ENCODE measurements at places on chromosomes 5 and 9. TPM values are rescaled to one million over a fixed set of nuclear protein-coding genes. Genes with fewer than 3 reads are reported as not detected.

The CERT1 gene
- 18.2 TPM for total RNA-seq

GRCh38 chr5:4022056-4022670, 426.5 kb downstream of the IRX1 start:
- DNase-seq: no peak

- no peak for DNase-seq
These were observed 64.5 kb downstream of the PAM start for GRCh38 chr5:102819634-102820033.

The PCDHB4 gene
- 7.1 TPM for total RNA-seq

The LOX gene
- total RNA-seq: 8.1 TPM

- no peak for DNase-seq
These were observed 418.2 kb downstream of the CDK5RAP2 start for GRCh38 chr9:120161776-120162175.

The CENPH gene
- total RNA-seq: 8.3 TPM

The NEUROG1 gene
- not detected for total RNA-seq

GRCh38 chr5:119174578-119175163, 103.8 kb downstream of the DMXL1 start:
- no peak for DNase-seq

DNA sequence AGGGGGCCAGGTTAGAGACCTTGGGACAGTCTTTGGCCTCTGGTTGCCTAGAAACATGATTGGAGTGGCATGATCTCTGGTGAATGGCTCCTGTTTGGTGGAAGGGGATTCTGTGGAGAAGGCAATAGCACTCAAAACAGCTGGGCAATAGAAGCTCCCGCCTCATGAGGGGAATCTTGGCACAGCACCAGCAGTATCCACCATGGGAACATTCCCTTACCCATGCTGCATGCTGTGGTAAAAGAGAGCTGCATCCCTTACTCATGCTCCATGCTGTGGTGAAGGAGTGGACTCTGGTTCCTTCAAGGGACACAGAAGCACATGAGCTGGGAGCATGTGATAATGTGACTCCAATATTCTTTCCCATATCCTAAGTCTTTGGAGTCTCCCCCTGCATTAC, 160.6 kb downstream of the PJA2 start:
- DNase-seq: peak; percentile 76

GRCh38 chr5:149324641-149325040, 20.7 kb upstream of the GRPEL2 start:
- DNase-seq: peak; percentile 46

The FCHO2 gene
- 14.7 TPM for total RNA-seq

The CCDC192 gene
- not detected for total RNA-seq

DNA sequence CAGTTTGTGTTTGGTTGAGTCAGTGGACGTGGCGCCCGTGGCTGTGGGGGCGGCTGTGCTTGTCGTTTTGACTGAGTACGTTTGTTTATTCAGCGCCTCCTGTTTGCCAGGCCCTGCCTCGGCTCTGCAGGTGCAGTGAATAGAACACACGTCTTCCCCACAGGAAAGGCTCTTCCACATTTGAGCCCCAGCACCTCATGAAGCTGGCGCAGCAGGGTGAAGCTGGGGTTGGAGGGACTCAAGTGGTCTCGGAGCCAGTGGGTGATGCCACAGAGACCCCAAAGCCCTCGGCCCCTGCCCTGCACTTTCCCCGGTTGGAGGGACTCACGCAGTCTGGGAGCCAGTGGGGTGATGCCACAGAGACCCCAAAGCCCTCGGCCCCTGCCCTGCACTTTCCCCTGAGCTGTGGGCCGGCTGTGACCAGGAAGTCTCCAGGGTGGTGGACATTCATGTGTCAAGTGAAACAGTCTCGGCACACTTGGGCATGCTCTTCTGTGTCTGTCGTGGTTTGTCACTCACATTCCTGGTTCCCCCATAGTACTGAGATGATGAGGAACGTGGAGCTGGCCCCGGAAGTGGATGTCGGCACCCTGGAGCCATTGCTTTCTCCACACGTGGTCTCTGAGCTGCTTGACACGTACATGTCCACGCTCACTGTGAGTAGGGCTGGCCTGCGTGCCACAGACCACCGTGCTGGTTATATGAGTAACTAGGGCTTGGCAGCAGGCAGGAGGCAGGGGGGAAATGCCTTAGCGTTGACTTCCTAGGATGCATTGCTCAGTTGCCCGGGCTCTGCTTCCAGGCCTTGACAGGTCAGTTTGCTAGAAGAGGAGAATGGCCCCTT, 13.6 kb downstream of the EXOC3 start:
- no peak for DNase-seq

DNA sequence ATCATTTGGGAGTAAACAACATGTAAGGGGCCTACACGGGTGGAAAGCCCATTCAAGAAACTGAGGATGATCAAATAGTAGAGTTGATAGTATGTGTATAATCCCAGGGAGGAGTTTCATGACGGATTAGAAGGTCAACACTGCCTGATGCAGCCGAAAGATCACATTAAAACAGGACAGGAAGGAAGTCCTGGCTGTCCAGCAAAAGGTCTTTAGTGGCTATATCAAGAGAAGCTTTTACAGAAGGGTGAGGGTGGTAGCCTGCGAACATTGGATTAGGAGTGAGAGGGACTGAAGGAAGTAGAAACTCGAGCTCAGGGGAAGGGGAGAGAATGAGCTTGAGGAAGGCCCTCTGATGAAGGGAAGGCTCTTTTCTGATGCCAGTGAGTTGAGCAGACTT, 36.0 kb downstream of the DOCK8 start:
- no peak for DNase-seq

- no peak for DNase-seq
These were observed 516.6 kb upstream of the CLINT1 start for GRCh38 chr5:158375531-158375930.
